ENCODE measurements at places on chromosomes 4 and X.

GRCh38 chrX:107730991-107731766 is 44.4 kb downstream of the TSC22D3 start:
- no peak for DNase-seq

GRCh38 chr4:51831133-51831532 is 11.8 kb upstream of the DCUN1D4 start:
- peak; percentile 45 for DNase-seq

DNA sequence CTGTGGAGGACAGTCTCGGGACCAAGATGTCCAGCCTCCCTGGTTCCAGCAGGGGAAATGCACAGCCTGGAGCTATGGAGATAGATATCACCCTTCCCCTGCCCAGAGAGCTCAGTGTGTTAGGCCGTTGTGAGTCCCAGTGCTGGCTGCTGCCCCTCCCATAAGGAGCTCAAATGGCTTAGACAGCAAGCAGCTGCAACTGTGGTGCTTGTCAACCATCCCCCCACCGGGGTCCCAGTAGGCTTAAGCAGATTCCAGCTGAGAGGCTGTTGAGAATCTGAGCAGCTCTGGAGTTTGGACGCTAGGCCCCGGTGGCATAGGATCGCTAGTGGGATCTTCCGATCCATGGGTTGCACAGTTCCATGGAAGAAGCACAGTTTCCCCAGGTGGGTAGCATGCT is 181.8 kb upstream of the POF1B start:
- DNase-seq = no peak

GRCh38 chr4:172109466-172109865 is 296.3 kb downstream of the GALNTL6 start:
- no peak for DNase-seq

GRCh38 chr4:114040319-114041116 is 61.1 kb upstream of the ARSJ start:
- no peak for DNase-seq

DNA sequence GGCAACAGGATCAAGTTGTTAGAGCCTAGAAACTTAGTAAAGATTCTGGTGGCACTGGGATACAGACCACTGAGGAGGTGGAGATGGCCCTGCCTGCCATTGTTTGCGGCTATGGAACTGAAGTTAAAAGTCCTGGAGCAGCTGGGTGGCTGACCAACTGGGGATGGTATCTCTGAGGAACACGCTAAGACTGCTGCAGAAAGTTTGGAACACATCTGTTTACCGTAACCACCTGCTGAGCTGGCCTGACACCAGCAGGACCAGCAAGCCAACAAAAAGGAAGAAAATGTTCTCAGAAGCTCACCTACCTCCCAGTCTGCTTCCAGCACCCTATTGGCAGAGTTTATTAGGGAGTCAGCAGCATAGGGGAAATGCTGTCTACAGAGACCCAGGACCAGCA is 17.4 kb upstream of the PACRGL start:
- DNase-seq = no peak

- DNase-seq = no peak
Observed at GRCh38 chrX:65644621-65645289, 22.7 kb upstream of the MSN start.

DNA sequence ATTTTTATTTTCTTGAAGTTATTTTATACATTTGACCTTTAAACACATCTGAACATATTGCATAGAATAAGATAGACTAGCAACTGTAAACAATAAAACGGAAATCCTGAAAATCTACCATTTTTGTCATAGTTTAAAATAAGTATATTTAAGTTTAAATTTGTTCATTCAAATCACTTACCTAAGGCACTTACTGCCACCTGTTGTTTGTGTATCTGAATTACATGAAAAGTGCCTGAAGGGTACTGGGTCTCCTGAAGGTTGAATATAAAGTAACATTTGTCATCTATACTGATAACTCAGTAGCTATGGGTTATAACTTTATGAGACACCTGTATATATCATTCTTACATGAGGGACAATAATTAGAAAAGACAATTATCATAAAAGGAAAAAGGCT is 38.6 kb downstream of the TRPC5 start:
- DNase-seq = no peak

- DNase-seq = no peak
Observed at GRCh38 chrX:23554304-23554703, 113.0 kb upstream of the PRDX4 start.

GRCh38 chr4:2064276-2064991 is 5.3 kb downstream of the NAT8L start:
- DNase-seq = no peak

DNA sequence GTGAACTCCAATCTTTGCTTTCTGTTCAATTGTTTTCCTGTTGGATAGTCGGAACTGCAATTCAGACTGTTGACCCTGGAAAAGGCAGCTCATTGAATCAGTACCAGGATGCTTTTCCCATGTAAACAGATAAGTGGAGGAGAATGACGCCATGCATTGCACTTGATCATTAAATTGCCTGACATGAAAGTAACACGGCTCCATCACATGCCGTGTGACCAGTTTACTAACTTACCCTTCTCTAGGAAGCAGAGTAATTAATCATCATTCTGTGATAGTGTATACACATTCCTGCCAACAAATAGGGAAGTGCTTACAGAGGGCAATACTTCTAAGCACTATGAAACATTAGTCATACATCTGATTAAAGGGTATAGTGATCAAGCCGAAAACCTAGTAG is 101.4 kb downstream of the PPARGC1A start:
- no peak for DNase-seq

DNA sequence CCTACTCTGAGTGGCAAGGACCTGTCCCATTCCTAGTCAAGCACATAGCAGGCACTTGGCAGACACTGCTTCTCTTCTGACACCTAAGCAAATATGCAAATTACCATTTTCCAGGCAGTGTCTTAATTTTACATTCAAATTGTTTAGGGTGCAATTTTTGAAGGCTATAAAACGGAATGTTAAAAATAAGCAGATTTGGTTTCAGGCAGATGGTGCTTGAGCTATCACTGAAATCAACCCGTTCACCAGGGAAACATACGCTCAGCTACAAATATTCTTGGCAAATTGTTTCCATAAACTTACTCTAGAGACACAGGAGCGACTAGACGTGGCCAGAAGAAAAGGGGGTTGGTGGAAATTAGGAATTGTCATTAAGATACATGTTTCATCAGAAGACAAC is 45.7 kb downstream of the BEND2 start:
- no peak for DNase-seq

DNA sequence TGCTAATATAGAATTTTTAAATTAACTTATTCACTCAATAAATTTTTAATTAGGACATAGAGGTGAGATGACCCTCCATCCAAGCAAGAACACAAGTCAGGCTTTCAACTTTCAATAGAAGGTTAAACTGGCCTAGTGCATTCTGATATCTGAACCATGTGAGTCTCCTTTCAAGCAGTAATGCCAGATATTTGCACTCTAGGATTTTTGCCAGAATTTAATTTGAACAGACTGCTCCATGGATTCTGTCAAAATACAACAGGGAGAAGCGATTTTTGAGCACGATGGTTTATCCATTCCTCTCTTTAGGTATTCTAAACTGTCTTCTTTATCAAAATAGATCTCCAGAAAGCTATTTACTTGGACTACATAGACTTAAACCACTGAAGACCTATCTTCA is 72.0 kb upstream of the DCLK2 start:
- DNase-seq = no peak

DNA sequence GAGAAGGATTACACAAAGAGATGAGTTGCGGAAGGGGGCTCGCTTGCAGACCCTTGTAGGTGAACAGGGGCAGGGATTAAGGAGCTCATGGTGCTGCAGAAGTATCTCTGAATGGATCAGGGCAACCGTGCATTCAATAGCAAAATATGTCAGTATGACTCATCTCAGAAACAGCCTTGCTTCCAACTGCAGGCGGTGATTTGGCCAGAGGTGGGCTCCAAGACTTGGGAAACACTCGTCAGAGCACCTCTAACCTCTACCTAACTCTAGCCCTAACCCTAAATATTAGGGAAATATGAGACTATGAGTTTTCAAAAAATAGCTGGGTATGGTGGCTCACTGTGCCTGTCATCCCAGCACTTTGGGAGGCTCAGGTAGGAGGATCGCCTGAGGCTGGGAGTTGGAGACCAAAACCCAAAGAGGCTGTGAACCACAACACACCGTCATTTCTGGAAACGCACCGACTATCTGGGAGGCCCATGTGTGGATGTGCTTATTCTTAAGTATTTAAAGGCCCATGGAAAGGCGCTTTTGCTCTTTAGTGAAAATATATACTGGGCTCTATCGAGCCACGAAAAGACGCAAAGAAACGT is 102.6 kb downstream of the DHRSX start:
- no peak for DNase-seq

DNA sequence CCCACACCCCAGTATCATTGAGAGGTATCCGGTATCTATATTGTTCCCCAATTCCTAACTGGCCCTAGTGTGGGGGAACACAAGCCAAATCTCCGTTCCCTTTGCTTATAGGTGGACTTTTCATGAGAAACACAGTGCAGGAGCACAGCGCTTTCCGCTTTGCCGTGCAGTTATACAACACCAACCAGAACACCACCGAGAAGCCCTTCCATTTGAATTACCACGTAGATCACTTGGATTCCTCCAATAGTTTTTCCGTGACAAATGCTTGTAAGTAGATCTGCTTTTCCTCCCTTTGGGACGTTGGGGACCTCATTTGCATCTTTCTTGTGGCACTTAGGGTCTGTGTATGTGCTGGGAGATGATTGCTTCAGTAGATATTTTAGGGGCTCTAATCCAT is 1.6 kb downstream of the GRIA3 start:
- DNase-seq = no peak
